HuH-7 (cell line): ENCODE measurements at places on chromosomes 16 and 17.

GRCh38 chr17:58307468-58308172, 21.0 kb downstream of the TSPOAP1 start:
- no peak for DNase-seq

DNA sequence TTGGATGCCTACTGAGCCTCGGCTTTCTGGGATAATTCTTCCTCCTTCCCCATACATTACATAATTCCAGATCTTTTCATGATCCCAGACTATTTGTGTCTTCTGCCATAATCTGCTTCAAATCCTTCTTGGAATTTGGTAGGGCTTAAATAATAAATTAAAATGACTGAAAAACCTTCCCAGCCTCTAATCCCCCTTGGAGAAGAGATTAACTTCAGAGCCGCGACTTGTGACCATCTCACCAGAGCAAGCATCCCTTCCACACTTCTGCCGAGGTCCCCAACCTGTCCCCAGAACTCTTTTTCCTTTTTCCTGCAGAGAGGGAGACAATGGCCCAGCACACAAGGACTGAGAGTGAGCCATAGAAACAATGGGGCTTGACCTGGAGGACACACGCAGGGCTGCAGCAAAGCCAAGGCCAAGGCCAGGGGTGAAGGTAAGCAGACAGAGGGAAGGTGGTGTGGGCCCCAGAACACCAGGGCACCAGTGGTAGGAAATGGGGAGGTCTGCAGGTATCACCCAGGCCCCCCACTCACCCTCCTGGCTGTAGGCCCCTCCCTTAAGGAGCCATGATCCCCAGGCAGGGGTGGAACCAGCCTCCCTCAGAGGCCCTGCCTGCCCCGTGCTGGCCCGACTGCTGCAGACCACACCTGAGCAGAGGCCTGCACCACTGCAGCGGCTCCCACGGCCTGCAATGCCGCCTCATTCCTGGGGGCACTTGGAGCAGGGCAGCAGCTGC, 9.6 kb upstream of the BCAR1 start:
- no peak for DNase-seq

DNA sequence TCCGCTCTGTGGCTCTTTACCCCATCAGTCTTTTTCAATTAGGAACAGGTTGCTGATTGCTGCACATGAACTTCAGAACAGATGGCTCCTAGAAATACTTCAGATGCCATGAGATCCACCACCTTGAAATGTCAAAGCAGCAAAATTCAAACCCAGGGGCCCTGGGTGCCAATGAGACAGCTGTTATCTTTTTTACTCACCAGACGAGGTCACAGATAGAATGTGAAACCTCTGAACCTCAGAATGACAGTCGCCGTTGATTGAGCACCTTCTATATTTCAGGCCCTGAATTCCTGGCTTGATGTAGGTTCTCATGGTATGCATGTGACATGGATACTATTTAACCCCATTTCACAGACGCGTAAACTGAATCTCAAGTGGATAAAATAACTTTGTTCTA, 63.0 kb downstream of the MAF start:
- no peak for DNase-seq

DNA sequence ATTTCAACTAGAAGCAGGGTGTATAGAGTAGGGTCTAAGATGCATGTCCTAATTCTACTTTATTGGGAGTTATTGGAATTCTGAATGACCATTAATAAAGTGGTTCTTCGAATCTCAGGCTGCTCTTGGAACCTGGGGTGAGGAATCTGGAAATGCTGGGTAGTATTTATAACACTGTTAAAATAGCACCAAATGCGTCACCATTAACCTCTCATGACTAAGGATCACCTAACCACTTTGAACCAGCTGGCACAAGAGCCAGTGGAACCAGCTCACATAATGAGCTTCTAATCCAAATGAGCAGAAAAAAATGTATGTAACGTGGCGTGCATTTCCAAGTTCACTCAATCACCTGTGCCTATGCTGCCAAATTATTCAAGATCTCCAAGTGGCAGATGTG, 281.7 kb downstream of the GRIN2A start:
- no peak for DNase-seq

- DNase-seq, result no peak
Measured at GRCh38 chr16:82185012-82185411, 15.0 kb upstream of the MPHOSPH6 start.
